Immature natural killer cell (primary cell): ENCODE measurements at places on chromosomes 5 and 9. TPM values are rescaled to one million over a fixed set of nuclear protein-coding genes. Genes with fewer than 3 reads are reported as not detected.
A peak's percentile ranks its signal among the peaks of the same experiment; 100 is the strongest.

Gene RGS3
- polyA plus RNA-seq = 90.7 TPM

Gene ELOVL7
- polyA plus RNA-seq = 1.5 TPM

Gene ANKRA2
- 15.6 TPM for polyA plus RNA-seq

GRCh38 chr5:131848662-131849061 lies 51.8 kb upstream of the FNIP1 start:
- no peak overlapping the region for H3K4me3 ChIP-seq
- no peak overlapping the region for H3K27ac ChIP-seq
- H3K27me3 ChIP-seq = no peaks in the 10 kb centered on the region
- DNase-seq = no peak

GRCh38 chr5:72107131-72107900 lies at the start of gene MAP1B:
MAP1B (plus strand) TSS chr5:72107475; CDS start chr5:72107532, 57 bp downstream.
- no peak for DNase-seq
- peaks cover 11% of the 10 kb centered on the region for H3K27me3 ChIP-seq
- no peaks in the 10 kb centered on the region for H3K36me3 ChIP-seq
- H3K4me3 ChIP-seq = peak within 1 kb of the TSS; percentile 44
- H3K27ac ChIP-seq = no peak within 1 kb of the TSS
